ENCODE measurements at places on chromosomes 16 and 17. TPM values are rescaled to one million over a fixed set of nuclear protein-coding genes. Genes with fewer than 3 reads are reported as not detected.

SNX11 gene
- total RNA-seq = 9.3 TPM

IRF8 gene
- total RNA-seq = 2.2 TPM

GRB7 gene
- 3.4 TPM for total RNA-seq

NKIRAS2 gene
- 69.8 TPM for total RNA-seq

KRT9 gene
- not detected for total RNA-seq

PABPN1L gene
- total RNA-seq = not detected

TP53TG3C gene
- not detected for total RNA-seq

METTL22 gene
- total RNA-seq = 10.0 TPM

SPATA20 gene
- 42.8 TPM for total RNA-seq

GUCY2D gene
- total RNA-seq = not detected

GJD3 gene
- total RNA-seq = not detected

NPIPA2 gene
- total RNA-seq = not detected

SSTR5 gene
- total RNA-seq = 14.1 TPM

ABI3 gene
- total RNA-seq = 8.2 TPM

CIBAR2 gene
- total RNA-seq = not detected

ABCA5 gene
- 19.7 TPM for total RNA-seq

CLEC18B gene
- total RNA-seq = not detected

GPR139 gene
- not detected for total RNA-seq

CDRT15 gene
- total RNA-seq = not detected

CCL14 gene
- total RNA-seq = 4.1 TPM

CARHSP1 gene
- 84.8 TPM for total RNA-seq
